Stomach (tissue), 19 donors: ENCODE measurements at places on chromosomes 5 and 9. TPM values are rescaled to one million over a fixed set of nuclear protein-coding genes. Genes with fewer than 3 reads are reported as not detected.

SLC36A3 gene
- not detected for polyA plus RNA-seq

OTP gene
- polyA plus RNA-seq = not detected

PCDHB9 gene
- not detected for polyA plus RNA-seq

SLC6A7 gene
- polyA plus RNA-seq = not detected

OR5C1 gene
- not detected for polyA plus RNA-seq

NUDT2 gene
- 34.5 TPM for polyA plus RNA-seq

OSMR gene
- polyA plus RNA-seq = 11.6 TPM

MAMDC2 gene
- 12.0 TPM for polyA plus RNA-seq

SOX30 gene
- polyA plus RNA-seq = not detected

GFI1B gene
- polyA plus RNA-seq = not detected

MAP1B gene
- 3.1 TPM for polyA plus RNA-seq

ACTL7B gene
- not detected for polyA plus RNA-seq

MLANA gene
- polyA plus RNA-seq = not detected

ANKRD33B gene
- polyA plus RNA-seq = 2.1 TPM

NTRK2 gene
- polyA plus RNA-seq = 3.0 TPM

PFN3 gene
- polyA plus RNA-seq = not detected

PCDH1 gene
- 20.9 TPM for polyA plus RNA-seq

FGD3 gene
- polyA plus RNA-seq = 2.3 TPM

PCDHB8 gene
- not detected for polyA plus RNA-seq

CD180 gene
- polyA plus RNA-seq = 0.37 TPM

SPINK5 gene
- polyA plus RNA-seq = 2.6 TPM

TMEM174 gene
- not detected for polyA plus RNA-seq

SCGB3A1 gene
- polyA plus RNA-seq = 35.3 TPM

ITGA2 gene
- 0.61 TPM for polyA plus RNA-seq

TTC23L gene
- polyA plus RNA-seq = 0.15 TPM

PDE8B gene
- polyA plus RNA-seq = 1.4 TPM

GARIN3 gene
- polyA plus RNA-seq = not detected

SV2C gene
- polyA plus RNA-seq = 0.13 TPM

CMBL gene
- 19.0 TPM for polyA plus RNA-seq

WDR38 gene
- not detected for polyA plus RNA-seq
